ENCODE measurements at places on chromosomes 4 and X. TPM values are rescaled to one million over a fixed set of nuclear protein-coding genes. Genes with fewer than 3 reads are reported as not detected.

GSX2 gene
- total RNA-seq, result not detected

PPEF2 gene
- total RNA-seq, result not detected

MAGEA9B gene
- not detected for total RNA-seq

NLGN3 gene
- 2.2 TPM for total RNA-seq

GPR78 gene
- total RNA-seq, result 0.76 TPM

SETD7 gene
- 27.9 TPM for total RNA-seq

MAGEC3 gene
- total RNA-seq, result not detected

POLN gene
- total RNA-seq, result 6.1 TPM

GUCY1B1 gene
- 33.1 TPM for total RNA-seq

All from metanephros (tissue), 2 donors.